Naive thymus-derived CD8-positive, alpha-beta T cell (primary cell): ENCODE measurements at places on chromosomes 11 and 22. TPM values are rescaled to one million over a fixed set of nuclear protein-coding genes. Genes with fewer than 3 reads are reported as not detected.

DNA sequence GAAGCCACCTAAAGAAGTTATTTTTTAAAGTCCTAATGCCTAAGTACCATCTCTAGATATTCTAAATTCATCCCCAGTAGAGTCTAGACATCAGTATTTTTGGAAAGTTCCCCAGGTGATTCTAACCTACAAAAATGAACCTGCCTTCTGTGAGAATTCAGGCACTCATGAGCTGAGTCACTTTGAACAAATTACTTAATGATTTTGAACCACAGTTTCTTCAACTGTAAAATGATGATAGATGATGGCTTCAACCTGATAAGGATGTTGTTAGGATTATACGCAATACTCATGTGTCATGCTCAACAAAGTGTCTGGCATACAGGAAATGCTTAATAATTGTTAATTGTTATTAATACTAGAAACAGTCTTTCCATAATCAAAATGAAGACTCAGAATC lies 82.8 kb upstream of the OR5AK2 start:
- DNase-seq = no peak

- DNase-seq = no peak
Measured at GRCh38 chr22:49930596-49931412, 12.4 kb downstream of the CRELD2 start.

GRCh38 chr11:45187375-45187774 lies 40.9 kb downstream of the PRDM11 start:
- DNase-seq = no peak

DNA sequence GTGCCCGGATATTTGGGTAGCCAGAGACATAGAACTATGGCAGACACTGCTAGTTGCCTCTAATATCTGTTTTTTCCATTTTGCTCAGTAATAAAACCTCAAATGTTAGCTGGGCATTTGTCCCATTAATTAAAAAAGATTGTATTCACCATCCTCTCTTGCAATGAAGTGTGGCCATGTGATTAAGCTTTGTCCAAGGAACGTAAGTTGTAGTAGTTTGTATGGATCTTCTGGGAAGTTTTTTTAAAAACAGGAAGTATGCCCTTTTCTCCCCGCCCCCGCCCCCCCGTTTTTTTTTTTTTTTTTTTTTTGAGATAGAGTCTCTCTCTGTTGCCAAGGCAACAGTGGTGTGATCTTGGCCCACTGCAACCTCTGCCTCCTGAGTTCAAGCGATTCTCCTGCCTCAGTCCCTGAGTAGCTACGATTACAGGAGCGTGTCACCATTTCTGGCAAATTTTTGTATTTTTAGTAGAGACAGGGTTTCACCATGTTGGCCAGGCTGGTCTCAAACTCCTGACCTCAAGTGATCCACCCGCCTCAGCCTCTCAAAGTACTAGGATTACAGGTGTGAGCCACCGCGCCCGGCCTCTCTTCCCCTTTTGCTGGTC lies 1.7 kb upstream of the TMEM135 start:
- no peak for DNase-seq

GRCh38 chr11:36367806-36368680 lies 72.0 kb downstream of the PRR5L start:
- DNase-seq = no peak

- DNase-seq = no peak
Measured at GRCh38 chr11:73288192-73288872, 16.2 kb downstream of the P2RY6 start.

GRCh38 chr11:58654908-58655296 lies 32.4 kb downstream of the CNTF start:
- DNase-seq = no peak

DNA sequence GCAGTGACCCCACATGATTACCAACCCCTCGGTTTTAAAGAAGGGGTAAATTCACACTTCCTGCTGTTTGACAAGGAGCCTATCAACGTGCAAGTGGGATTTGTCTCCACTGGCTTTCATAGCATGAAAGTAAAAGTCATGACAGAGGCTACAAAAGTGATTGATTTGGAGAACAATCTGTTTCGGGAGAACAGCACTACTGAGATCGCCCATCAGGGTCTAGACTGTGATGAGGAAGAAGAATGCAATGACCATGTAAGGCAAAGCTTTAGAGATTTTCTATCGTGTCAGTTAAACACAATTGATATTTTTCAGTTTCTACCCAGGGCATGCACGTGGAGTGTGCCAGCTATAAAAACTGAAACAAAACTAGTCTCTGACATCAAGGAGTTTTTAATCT lies 41.7 kb downstream of the HORMAD2 start:
- no peak for DNase-seq

DNA sequence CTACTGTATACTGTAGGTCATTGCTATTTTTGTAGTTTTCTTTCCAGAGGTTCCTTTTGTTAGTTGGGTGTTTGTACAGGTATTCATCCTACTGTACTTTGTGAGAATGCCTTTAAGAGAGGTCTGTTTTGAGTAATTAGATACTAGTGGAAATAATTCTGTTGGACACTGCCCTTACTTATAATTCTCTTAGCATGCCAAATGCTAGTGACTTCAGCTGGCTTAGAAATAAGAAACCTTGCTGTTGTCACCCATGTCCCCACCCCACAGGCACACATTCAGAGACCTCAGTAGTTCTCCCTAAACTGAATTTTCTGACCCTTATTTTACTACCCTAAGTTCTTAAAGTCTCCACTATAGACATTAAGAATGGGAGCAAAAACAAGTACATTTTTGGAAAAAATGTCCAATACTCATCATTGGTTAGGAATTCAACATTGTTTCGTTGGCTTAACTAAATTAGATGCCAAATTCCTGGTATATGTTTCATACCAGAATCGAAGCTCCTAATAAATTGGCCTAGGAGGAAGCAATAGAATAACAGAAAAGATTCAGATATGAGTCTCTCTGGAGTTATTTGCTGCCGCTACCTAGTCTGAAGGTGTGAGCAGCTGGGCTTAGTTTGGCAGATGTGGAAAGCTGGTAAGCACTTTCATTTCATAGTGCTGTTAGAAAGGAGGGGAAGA lies 28.4 kb downstream of the ZNF143 start:
- DNase-seq = no peak

DNA sequence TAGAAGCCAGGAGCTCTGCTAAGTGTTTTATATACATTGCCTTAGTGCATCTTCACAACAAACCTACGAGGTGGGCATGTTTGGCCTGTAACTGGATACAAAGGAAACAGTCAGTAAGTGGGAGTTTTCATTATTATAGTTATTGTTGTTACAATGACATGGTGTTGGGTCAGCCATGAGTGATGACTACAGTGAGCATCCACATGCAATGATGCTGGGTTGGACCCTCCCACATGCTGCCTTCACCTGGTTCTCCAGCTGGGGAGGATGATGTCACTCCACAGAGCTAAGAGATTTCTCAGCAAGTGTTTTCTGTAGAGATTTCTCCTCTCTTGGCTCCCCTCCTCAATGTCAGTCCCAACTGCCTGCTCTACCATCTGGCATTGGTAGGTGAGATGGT lies 59.3 kb downstream of the EHF start:
- no peak for DNase-seq

GRCh38 chr11:32884770-32885384 lies 7.7 kb upstream of the QSER1 start:
- DNase-seq = no peak

DNA sequence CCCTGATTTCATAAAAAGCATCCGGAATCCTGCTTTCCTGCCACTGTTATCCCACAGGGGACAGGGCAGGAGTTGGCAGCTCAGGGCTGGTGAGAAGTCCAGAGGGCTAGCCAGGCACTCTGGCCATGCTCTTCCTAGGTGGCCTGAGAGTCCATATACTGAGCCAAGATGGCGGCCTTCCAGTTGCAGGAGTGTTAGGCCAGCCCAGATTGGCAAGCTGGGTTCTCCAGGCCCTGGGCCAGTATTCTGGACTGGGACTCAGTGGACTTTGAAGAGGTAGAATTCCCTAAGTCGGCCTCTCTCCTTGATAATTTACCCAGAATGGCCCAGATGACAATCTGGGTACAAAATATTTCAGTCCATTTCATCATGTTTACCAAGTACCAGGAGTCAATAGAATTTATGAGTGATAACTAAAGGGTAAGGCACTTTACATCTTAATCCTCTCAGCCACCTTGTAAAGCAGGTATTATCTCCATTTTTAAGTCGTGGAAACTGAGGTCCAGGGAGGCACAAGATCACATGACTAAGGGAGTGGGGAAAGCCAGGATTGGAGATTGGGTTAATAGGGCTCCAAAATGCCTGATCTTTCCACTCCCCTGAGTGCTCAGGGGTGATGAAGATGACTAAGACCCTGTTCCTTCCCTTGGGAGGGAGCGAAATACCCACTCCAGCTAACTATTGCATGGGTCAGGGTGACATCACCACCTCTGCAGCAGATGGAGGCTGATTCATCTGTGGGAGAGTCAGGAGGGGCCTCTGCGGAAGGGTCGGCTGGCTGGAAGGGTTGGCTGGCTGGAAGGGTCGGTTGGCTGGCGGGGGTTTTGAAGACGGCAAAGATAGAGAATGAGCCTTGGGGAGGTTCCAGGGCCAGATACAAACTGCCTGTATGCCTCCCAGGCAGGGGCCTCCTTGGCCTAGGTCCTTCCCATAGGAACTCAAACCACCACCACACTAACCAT lies 1.2 kb upstream of the MICALL1 start:
- no peak for DNase-seq

GRCh38 chr11:79939111-79939510 lies 498.3 kb upstream of the TENM4 start:
- no peak for DNase-seq

DNA sequence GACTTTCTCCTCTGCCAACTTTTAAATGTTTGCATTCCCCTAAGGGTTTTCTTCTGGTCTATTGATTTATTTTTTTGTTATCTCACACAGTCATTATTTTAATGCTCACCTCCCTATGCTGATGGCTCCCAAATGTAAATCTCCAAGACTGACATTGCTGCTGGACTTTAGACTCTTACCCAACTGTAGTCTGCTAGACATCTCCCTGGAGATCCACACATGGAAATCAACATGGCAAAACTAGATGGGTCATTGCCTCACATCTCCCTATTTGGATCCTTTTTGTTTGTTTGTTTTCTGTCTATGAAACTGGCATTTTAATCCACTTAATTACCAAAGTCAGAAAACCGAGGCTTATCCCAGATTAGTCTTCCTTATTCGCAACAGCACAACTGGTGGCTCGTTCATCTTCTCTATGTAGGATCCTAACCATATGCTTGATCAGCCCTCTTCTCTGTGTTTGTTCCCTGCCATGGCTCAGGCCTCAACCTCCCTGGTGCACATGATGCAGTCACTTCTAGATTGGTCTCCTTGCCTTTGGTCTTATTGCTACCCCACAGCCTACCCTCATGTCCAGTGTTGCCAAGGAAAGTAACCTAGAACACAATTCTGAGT lies 37.3 kb downstream of the SC5D start:
- DNase-seq = no peak

Gene KLHL35
- 1.3 TPM for total RNA-seq

Gene APOL5
- not detected for total RNA-seq

Gene SESN3
- 85.4 TPM for total RNA-seq

Gene KCNQ1
- 25.1 TPM for total RNA-seq
